IMR-90 (cell line): ENCODE measurements at places on chromosomes 5 and 9. TPM values are rescaled to one million over a fixed set of nuclear protein-coding genes. Genes with fewer than 3 reads are reported as not detected.

The FRMD3 gene
- total RNA-seq, result under 0.01 and 0.18 TPM in 2 replicates

The PCDHGA3 gene
- total RNA-seq, result 1.4 and 1.7 TPM in 2 replicates

- DNase-seq, result no peak
These were observed 38.9 kb downstream of the ADRA1B start for GRCh38 chr5:159955056-159955624.

The DMAC1 gene
- total RNA-seq, result 8.1 and 9.4 TPM in 2 replicates

DNA sequence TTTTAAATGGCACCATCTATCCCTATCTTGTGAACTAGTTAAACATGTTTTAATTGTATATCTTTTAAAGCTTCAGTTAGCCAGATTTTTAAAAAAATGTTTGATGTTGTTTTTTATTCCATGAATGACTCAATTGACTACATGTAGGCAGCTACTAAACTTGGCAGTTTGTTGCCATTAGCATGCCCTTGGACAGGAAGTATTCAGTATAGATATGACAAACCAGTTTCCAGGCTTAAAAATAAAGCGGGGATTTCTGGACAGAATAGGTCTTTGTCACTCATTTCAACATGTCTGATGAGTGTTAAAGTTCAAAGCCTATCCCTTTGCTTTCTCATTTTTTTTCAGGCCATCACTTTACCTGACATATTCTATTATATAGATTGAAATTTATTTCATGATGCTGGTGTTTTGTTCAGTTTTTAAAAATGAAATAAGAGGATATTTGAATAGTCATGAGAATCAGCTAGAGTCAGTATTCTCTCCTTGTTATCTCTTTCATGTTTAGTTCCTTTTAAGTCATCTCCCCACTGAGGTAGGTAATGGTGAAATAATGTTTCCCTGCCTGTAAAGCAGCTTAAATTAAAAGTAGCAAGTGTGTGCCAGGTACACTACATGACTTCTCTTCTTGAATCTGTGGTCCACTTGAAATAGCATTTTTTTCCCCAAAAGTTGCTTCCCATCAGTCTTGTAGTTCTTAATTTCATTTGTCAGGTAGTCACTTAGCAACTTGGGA lies 11.9 kb downstream of the TNFAIP8 start:
- peak; percentile 64 for DNase-seq

- no peak for DNase-seq
These were observed 1.4 kb downstream of the RALGPS1 start for GRCh38 chr9:126915846-126916543.

The SPOCK1 gene
- total RNA-seq, result 5.0 and 8.1 TPM in 2 replicates

GRCh38 chr9:111896942-111897600 lies 457 bp downstream of the UGCG start:
- DNase-seq, result no peak

- no peak for DNase-seq
These were observed 42.3 kb upstream of the STRBP start for GRCh38 chr9:123310551-123311249.

The FBLL1 gene
- under 0.01 and 0.18 TPM in 2 replicates for total RNA-seq

The PTGER4 gene
- total RNA-seq, result 7.9 and 10.6 TPM in 2 replicates

DNA sequence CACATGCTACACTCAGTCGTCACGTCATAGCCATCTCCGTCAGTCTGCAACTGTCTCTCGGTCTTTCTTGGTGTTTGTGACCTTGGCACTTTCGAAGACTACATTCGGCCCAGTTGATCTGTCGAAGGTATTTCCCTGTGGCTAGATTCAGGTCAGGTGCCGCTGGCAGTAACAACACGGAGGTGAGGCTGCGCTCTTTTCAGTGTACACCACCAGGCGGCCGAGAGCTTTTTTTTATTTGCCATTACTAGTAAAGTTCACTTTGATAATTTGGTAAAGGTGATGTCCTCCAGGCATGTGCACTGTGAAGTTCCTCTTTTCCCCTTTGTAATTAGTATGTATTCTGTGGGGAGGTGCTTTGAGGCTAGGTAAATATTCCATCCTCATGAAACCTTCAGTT lies 49.7 kb downstream of the RNF130 start:
- DNase-seq, result no peak

The IFNA2 gene
- not detected in 2 replicates for total RNA-seq

- DNase-seq, result no peak
These were observed 64.0 kb upstream of the RANBP6 start for GRCh38 chr9:6079386-6079785.

DNA sequence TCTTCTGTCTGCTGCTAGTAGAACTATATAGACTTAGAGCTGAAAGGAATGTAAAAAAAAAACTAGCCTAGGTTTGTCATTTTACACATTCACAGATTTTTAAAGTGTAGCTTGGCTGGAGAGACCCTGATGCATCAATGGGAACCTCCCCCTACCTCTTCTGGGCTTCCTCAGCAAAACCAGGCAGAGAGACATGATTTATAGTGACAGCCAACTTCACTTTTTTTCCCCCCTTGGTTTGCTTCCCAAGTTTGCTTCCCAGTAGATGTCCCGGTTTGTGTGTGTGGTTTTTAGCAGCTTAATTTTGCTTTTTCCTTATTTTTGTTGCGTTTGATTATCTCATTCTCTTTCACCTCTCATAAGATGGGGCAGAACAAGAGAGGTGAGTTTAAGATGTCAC lies 1.8 kb downstream of the OTULIN start:
- DNase-seq, result no peak

GRCh38 chr5:112385969-112386368 lies 33.1 kb downstream of the EPB41L4A start:
- DNase-seq, result no peak

- DNase-seq, result no peak
These were observed 69.2 kb upstream of the PLPP6 start for GRCh38 chr9:4592886-4593285.

The FAM78A gene
- under 0.01 and 0.18 TPM in 2 replicates for total RNA-seq

GRCh38 chr5:83837265-83837907 lies 116.7 kb upstream of the HAPLN1 start:
- no peak for DNase-seq

The EIF4E1B gene
- total RNA-seq, result not detected in 2 replicates
